Naive thymus-derived CD8-positive, alpha-beta T cell (primary cell): ENCODE measurements at places on chromosomes 1 and 21.

DNA sequence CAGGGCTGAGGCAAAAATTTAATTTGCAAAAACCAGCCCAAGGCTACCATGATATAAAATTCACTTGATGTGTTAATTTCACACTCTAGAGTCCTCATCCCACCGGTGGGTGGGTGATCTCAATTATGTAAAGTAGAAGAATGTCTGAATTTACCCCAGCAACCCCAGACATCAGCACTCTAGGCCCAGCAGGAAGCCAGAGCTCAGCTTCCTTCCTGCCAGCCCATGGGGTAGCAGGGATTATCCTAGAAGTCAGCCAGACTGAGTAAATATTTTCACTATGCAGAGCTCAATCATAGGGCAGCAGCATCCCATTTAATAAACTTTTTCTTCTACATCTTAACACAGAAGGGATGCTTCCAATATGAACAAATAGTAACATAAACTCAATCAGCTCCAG lies 71.0 kb downstream of the SIPA1L2 start:
- no peak for DNase-seq

DNA sequence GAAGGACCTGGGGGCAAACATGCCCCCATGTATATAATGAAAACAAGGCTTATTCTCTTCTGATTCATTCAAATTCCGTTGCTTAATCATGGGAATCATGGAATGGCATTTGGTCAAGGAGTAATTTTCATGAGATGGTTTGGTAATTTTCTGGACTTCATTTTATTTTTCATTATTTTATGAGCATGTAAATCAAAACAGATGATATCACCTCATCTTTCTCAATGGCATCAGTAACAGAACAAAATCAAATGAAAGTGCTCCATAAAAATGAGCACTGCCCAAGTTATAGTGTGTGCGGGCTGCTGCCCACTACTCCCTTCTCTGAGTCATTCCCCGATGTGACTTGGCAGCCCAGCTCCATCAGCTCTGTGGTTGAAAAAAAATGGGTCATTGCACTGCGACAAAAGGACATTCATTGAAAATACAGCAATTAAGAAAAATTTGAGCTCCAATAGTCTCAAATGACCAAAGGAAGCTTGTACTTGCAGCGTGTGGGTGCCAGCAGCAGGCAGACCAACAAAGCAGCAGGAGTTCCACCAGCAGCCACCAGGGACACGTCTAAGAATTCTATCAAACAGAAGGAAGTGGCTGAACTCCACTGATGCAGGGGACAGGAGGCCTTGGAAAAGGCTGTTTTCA lies 84.3 kb upstream of the VAV3 start:
- no peak for DNase-seq

DNA sequence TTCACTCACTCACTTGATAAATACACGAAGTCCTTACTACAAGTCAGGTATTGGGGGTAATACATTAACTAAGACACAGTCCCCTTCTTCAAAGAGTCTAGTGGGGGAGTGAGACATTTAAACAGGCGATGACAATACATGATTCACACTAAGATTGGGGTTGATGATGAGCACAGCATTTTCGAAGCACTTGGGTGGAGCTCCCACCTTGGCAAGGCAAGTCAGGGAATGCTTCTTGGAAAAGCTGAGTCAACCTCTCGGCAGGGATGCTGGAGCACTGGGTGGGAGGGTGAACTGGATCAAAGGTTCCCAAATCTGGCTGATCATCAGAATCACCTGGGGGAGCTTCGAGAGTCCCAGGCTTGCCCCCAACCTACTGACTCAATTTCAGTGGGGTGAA lies 57.9 kb upstream of the ENAH start:
- no peak for DNase-seq

DNA sequence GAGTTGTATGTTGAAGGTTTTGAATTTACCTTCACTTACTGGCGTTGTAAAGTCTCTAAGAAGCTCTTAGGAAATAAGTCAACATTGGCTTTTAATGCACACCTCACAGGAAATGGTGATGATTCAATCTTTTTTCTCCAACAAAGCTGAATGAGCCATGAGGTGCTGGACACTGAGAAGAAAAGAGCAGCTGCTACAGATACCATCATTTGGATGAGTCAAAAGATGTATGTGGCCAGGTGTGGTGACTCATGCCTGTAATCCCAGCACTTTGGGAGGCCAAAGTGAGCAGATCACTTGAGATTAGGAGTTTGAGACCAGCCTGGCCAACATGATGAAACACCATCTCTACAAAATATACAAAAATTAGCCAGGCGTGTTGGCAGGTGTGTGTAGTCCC lies 3.3 kb upstream of the IL23R start:
- DNase-seq: no peak

GRCh38 chr1:162029157-162029556 lies 5.5 kb upstream of the OLFML2B start:
- DNase-seq: no peak

DNA sequence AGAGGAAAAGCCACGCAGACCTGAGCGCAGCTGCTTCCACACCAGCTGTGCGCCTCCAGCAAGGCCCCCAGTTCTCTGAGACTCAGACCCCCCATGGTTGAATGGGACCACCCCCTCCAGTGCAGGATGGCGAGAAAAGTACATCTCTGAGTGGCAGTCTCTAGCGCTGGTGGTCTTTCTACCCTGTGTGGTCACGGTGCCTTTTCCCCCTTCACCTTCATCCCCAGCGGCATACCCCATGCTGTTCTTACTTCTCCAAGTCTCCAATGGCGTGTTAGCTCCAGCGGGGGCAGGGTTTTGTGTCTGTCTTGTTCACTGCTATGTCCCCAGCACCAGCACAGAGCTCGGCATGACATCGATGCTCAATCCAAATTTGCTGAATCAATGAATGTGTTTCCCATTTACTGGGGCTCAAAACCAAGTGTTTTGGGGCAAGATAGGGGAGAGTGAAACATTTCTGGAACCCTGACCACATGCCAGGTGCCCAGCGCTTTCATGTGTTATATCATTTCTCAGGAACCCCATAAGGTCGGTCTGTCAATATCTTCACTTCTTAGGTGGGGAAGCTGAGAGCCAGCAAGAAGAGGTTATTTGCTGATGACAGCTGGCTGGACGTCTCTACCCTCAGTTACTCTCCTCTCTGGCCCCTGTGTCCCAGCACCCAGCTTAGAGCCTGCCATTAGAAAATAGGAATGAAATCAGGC lies 959 bp upstream of the SDC3 start:
- DNase-seq: no peak

- no peak for DNase-seq
Observed at GRCh38 chr1:70896224-70896623, 151.4 kb downstream of the PTGER3 start.

- no peak for DNase-seq
Observed at GRCh38 chr1:85566890-85567289, 13.7 kb upstream of the CCN1 start.

DNA sequence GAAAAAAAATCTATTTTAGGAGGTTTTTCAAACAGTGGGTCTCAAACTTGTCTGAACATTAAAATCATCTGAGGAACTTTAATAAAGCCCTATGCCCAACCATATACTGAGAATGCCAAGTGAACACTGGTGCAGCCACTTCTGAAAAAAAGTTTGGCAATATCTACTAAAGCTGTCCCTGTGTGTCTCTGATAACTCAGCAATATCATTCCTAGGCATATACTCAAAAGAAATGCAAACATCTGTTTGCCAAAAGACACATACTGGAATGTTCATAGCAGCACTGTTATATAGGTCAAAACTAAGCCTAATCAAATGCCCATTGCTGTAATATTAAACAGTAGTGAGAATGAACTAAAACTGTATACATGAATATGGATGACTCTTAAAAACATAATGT lies 74.2 kb upstream of the RGS4 start:
- DNase-seq: no peak

GRCh38 chr1:7704214-7705047 lies 66.7 kb upstream of the VAMP3 start:
- DNase-seq: peak; percentile 82

DNA sequence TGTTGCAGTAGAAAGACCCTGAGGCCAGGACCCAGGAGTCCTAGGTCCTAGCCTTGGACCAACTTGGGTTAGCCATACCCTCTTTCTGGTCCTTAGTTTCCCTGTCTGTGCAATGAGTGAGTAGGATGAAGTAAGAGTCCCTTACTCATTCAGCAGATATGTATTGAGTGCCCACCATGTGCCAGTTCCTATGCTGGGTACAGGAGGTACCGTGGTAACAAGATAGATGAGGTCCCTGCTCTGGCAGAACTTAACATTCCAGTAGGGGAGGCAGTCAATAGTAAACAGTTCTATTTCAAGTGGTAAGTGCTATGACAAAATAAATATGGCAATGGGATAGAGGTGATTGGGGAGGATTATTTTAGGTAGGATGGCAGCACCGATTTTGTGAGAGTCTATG lies 18.3 kb upstream of the PARS2 start:
- DNase-seq: no peak

GRCh38 chr1:28934676-28935075 lies 20.3 kb downstream of the EPB41 start:
- no peak for DNase-seq

DNA sequence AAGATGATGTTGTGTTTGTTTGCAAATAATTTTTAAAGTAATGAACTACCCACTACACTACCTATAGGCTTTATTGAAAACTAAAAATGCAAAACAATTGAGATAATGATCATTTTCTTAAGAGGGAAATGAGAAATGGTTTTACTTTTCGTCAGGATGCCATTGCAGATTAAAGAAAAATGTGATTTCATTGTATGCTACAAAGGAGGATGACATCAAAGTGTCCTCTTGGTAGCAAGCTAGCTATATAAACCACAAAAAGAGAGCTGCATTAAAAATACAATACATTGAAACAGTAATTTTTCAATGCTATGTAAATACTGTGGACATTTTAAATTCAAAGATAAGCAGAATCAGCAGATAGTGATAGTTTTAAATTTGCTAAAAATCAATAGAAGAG lies 87.5 kb upstream of the DPYD start:
- no peak for DNase-seq

- no peak for DNase-seq
Observed at GRCh38 chr1:165645654-165646366, 14.8 kb downstream of the MGST3 start.

DNA sequence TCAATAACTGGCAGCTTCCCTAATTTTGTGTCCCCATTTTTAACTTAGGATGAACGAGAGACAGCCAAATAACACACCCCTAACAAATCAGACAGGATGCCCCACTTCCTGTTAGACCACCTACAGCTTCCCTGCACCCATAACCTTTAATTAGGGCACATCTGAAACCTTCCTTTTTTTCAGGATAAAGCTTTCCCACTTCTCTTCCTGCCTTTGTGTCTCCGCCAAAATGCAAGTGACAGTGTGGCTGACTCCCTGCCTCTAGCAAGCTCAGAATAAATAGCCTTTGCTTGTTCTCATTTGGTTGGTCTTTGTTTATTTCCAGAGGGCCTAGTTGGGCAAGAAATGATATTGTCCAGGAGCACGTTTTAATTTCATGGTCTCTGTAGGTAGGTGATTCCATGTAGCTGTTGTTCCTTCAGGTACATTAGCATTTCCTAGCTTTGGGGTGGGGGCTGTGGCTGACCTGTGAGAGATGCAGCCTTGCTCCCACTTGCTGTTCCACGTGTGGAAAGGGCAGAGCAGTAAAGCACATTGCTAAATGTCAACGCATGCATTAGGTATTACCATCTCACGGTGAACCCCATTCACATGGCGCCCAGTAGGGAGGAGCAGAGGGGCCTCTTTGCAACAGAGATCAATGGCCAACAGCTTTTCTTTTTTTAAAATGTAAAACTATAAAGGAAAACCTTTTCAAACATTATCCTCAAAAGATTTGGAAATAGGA lies 154.9 kb downstream of the ST6GALNAC3 start:
- DNase-seq: no peak

GRCh38 chr1:164637461-164638375 lies 78.7 kb downstream of the PBX1 start:
- no peak for DNase-seq

DNA sequence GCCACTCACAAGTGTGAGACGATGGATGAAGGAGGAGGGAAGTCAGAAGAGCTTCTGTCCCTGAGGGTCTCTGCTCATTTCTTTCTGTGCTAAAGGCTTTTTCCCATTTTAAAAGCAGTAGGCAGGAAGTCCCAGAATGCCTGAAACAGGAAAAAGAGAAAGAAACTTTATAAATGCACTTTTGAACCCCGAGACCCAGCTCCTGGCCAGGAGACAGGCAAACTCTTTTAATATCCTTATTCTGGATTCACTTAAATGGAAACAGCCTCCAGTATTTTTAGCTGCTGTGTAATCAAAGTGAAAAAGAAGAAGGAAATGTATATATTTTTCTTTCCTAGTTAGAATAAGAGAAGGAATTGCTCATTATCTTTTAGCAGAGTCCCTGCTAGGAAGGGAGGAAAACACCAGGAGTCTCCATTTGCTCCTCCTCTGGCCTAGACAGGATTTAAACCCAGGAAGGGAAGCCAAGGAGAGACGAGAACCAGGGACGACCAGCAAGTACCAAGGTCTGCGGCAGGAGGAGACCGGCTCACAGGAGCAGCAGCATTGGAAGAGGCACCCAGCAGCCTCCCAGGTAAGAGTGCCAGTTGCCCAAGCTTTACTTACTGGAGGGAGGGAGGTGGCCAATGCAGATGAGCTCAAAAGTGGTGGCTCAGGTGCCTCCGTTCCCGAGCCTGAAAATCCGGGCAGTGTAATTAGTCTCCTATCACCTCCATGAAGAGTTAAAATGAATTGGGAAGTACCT lies at the start of gene TNN:
Gene TNN (plus strand): TSS at position 472 of the 745 bp plus-strand sequence. CDS start 9,586 bp downstream, outside the sequence.
- DNase-seq: no peak

- DNase-seq: no peak
Observed at GRCh38 chr1:28194326-28195035, 18.0 kb upstream of the PTAFR start.

GRCh38 chr1:223358826-223359225 lies 5.2 kb downstream of the SUSD4 start:
- DNase-seq: no peak

DNA sequence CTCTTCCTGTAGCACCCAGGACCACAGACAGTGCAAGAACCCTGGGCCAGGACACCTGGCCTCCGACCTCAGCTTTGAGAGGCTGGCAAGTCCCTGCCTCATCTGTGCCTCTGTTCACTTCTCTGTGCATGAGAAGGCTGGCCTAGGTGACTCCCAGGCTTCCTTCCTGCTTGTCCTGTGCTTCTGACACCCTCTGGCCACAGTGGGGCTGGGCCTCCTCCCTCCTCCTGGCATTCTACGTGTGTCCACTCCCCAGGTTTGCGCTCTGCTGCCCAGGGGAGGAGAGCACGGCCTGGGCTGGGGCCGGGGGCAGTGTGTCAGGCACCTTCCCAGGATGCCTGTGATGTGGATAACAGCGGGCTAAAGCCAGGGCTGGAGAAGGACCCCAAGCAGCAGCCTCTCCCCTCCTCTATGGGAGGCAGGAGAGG lies 30.3 kb upstream of the PKP1 start:
- no peak for DNase-seq
